Cardiac muscle cell (in vitro differentiated cells and primary cell): ENCODE measurements at places on chromosomes 6 and 20. TPM values are rescaled to one million over a fixed set of nuclear protein-coding genes. Genes with fewer than 3 reads are reported as not detected.

GRCh38 chr20:16308754-16309153 lies 264.5 kb downstream of the KIF16B start:
- peak; percentile 4 for DNase-seq

- DNase-seq = peak; percentile 44
Observed at GRCh38 chr6:9540534-9541126, 874.2 kb downstream of the TFAP2A start.

DNA sequence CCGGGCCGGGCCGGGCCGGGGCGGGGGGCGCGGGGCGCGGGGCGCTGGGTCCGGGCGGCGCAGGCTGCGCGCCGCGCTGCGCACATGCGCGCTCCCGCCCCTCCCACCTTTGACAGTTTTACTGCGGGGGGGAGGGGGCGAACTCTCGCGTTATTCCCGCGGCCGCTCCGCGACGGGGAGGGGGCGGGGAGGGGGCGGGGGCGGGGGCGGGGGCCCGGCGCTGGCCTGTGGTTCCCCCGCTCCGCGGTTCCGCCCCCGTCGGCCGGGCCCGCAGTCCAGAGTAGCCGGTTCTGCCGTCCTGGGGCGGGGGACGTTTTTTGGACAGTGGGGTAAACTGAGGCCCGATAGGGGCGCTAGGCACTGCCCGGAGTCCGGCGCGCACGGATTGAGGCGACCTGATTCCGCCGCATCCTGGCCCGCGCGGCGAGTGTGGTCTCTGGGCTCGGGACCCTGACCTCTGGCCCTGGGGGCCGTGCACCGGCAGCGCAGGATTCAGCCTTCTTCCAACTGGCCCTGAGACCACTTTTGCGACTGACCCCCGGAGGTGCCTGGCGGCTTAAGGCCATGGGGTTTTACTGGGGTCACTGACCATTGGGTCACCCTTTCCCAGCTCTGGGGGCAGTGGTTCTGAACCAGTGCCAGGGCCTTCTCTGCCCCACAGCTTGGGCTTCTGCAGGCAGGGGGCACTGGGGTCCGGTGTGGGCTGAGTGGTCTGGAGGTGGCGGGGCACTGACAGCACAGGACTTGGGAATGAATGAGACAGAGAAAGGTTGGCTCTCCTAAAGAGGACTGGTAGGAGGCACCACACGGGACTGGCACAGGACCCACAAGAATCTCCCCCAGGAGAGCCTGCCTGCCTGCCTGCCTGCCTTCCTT lies at the start of gene ZNF512B:
Gene ZNF512B (minus strand): TSS at position 93 of the 876 bp plus-strand sequence. CDS start 1,980 bp downstream, outside the sequence.
- peak; percentile 83 for DNase-seq

DNA sequence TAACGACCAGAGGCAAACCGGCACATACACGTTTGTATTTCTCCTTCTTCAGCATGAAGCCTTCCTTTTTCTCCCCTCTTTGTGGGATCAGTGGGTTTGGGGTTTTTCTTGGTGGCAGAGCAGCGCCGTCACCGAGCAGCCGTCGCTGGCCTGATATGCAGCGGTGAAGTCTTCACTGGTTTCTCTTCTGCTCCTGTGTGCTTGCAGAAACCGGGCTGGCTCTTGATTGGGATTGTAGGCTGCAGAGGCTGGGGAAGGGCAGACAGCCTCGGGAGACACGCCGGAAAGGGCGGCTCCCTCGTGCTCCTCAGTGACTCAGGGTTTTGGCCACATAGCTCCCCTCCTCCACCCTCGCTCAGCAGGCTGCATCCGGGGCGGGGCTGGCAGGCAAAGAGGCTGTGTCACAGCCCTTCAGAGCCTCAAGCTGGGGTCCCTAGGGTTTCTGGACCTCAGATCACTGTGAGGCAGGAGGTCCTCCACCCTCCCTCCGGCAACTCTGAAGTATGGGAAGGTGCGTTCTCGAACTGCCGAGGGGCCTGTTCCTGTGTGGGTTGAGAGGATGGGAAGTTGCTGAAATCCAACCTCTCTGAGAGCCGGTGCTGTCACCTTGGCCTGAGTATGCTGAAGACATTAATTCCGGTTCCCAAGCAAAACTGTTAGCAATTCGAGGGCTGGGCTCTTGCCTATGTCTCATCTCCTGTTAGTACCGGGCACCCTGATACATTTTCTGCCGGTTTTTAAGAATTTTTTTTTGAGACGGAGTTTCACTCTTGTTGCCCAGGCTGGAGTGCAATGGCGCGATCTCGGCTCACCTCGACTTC lies 24.2 kb downstream of the NQO2 start:
- peak; percentile 9 for DNase-seq

ID1 gene
- total RNA-seq = 596 and 766 TPM in 2 replicates

ATRN gene
- 26.2 and 26.8 TPM in 2 replicates for total RNA-seq
